CD4-positive, alpha-beta T cell treated with Interleukin-10 for 1 hour (primary cell): ENCODE measurements at places on chromosomes 2 and 18.

DNA sequence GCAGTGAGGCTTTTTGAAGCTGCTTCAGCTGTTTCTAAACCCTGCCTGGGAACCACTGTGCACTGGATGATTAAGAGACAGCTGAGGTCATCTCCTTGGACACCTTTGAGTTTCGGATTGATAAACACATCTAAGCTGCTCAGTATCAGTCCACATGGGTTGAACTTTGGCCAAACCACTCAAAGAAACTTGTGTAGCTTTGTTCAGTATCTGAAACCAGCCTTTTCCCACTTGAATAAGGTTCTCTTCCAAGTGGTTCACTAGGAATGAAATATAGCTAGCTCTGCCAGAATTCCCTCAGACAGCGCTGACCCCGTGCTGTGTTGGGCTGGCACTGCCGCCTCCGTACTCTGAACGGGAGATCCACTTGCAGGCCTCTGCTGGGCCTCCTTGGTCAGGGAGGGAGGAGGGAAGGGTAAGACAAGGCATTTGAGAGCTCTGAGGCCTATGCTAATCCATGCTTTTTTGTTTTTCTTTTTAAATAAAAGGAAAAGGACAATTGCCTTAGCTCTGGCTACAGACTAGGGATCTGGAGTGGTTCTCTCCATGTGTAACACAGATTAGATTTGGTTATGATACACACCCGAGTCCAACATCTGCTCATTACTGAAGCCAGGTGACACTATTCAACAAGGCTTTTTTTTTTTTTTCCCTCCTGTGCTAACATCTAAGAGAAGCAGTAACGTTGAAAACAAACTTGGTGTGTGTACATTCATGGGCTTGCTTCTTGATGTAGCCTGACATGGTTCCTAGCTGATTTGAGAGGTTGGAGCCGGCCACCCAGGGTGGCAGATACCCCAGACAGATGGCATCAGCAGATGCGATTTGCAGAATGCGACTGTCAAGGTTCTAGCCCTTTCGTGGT, 67.7 kb downstream of the NCK2 start:
- no peak for DNase-seq

DNA sequence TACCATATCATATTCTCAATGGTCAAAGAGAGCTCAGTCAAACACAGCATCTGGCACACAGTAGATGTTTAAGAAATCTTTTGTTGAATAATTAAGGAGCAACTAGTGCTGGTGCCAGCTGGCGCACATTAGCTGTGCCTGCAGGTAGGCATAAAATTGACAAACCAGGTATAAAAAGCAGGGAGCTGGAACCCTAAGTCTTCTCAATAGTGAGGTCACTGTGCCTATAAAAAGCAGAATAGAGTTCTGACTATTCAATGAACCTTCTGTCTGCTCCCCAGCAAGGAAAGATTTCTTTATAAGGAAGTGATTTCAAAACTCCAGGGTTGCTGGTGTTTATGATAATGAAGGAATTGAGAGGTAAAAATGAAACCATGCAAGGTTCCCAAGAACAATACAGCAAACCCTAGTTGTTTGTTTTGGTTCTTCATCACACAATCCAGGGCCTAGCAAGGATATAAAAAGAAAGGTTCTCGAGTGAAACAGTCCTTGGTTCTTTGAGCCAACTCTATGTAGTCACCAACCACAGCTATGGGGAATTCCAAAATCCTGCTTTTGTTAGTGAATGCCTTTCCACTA, 76.1 kb downstream of the THADA start:
- no peak for DNase-seq

GRCh38 chr2:175366815-175367214, 185.3 kb upstream of the ATP5MC3 start:
- DNase-seq, result peak; percentile 14

- DNase-seq, result no peak
Observed at GRCh38 chr18:22163416-22164161, 5.8 kb upstream of the GATA6 start.

GRCh38 chr2:193231634-193232033, 1036.9 kb upstream of the TMEFF2 start:
- DNase-seq, result no peak

DNA sequence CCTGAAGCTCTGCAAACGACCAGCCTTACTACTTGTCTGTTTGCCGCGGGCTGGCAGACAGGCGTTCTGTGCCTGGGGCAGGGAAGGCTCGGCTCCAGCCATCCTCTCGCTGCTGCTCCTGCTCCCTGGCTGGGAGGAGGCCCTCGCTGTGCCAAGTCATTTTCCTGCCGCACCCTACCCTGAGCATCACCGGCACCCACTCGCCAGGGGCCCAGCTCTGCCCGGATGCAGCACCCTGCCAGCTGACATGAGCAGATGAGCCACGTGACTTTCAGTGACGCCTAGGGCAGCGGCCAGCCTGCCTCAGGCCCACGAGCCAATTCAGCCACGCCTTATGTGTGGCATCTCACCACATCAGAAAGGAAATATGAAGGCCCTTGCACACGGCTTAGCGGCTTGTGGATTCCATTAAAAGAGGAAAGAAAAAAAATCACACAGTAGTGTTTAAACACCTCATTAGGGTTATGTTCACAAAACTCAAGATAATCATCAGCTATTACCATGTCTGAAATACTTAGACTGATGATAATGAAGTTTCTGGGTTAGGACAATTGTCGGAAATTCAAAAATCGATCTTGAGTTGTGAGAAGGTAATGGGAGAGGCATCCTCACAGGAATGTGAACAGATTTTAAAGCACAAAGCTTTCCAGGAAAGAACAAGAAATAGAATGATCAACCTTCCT, 250.5 kb downstream of the TWIST2 start:
- DNase-seq, result no peak

- no peak for DNase-seq
Observed at GRCh38 chr2:21930226-21930625, 806.5 kb downstream of the TDRD15 start.

- DNase-seq, result no peak
Observed at GRCh38 chr2:223692191-223692947, 90.2 kb upstream of the SCG2 start.

DNA sequence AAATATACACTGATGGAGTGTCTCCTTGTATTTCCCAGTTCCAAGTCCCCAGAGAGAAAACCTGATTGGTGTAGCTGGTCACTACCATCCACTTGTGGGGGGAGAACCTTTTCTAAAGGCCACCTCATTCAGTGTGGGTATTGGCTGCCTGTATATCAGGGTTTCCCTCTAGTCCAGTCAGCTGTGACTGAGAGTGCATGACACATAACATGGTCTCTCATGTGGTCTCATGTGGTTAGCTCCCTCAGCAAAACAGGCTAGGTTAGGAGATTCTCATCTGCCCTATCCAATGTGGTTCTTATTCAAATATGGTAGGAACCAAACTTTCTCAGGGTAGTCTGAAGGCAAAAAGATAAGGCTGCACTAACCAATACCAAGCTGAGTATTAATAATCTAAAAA, 4.1 kb upstream of the GORASP2 start:
- DNase-seq, result no peak

DNA sequence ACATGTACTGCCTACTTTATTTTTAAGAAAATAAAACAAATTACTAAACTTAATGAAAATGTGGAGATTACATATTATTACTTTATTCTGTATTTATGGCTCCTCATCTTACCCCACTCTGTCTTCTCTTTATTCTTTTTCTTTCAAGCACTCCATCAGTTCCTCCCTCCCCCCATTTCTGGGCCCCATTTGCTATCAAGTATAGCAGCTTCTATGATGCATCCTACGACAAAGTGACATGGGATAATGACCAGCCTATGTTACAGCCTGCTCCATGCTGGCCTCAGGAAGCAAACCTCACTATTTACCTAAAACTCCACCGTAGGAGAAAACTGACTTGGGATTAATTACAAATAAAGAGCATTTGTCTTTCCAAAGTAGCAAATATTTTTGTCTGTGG, 58.8 kb downstream of the RND3 start:
- no peak for DNase-seq

DNA sequence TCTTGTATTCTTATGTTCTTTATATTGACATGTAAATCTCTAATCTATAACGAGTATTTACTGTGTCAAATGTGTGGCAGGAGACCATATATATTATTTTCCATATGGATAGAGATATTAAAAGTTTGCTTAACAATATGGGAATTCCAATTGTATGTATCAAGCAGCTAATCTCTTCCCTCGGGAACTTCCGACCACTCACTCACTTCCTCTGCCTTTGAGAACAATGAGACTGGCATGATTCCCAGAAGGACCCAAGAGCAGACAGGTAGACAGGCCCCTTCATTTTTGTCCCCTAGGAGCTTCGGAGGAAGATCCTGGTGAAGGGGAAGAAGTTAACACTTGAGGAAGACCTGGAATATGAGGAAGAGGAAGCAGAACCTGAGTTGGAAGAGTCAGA, 24.1 kb downstream of the PLCD4 start:
- no peak for DNase-seq

DNA sequence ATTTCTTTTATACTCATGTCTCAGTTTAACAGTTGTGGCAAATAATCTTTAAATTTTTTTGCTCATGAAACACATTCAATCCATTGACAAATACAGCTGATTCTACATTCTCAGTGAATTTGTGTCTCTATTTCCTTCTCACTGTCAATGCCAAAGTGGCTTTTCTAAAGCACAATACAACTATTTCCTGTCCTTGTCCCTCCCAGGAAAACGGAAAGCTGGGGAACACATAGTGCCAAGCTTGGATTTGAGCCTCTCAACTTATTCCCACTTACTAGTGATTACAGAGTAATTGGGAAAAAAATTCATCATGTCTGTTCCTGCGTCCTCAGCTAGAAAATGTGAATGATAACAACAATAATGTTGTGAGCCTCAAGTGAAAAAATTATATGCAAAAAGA, 899.7 kb upstream of the CDH2 start:
- no peak for DNase-seq

- DNase-seq, result no peak
Observed at GRCh38 chr2:68027959-68028358, 34.8 kb downstream of the C1D start.

DNA sequence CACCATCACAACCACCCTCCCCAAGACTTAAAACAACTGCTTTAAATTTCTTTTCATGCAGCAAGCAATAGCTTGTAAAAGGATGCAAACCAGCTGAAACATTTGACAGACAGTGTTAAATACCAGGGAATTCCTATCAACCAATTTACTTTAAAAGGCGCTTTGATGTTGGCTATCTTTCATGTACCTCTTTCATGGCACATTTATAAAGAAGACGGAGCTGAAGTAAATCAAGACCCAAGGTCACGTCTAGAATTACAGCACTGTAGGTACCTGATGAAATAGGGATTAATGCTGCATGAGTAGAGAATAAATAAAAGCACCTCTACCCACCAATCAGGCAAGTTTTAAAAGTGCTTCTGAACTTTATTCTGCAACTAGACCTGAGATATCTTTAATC, 78.9 kb downstream of the SRBD1 start:
- DNase-seq, result no peak

GRCh38 chr2:146228466-146229058, 1616.3 kb upstream of the ACVR2A start:
- no peak for DNase-seq

GRCh38 chr2:3396920-3397559, 17.5 kb downstream of the TRAPPC12 start:
- no peak for DNase-seq

- no peak for DNase-seq
Observed at GRCh38 chr18:80163183-80163582, 54.1 kb downstream of the ADNP2 start.

DNA sequence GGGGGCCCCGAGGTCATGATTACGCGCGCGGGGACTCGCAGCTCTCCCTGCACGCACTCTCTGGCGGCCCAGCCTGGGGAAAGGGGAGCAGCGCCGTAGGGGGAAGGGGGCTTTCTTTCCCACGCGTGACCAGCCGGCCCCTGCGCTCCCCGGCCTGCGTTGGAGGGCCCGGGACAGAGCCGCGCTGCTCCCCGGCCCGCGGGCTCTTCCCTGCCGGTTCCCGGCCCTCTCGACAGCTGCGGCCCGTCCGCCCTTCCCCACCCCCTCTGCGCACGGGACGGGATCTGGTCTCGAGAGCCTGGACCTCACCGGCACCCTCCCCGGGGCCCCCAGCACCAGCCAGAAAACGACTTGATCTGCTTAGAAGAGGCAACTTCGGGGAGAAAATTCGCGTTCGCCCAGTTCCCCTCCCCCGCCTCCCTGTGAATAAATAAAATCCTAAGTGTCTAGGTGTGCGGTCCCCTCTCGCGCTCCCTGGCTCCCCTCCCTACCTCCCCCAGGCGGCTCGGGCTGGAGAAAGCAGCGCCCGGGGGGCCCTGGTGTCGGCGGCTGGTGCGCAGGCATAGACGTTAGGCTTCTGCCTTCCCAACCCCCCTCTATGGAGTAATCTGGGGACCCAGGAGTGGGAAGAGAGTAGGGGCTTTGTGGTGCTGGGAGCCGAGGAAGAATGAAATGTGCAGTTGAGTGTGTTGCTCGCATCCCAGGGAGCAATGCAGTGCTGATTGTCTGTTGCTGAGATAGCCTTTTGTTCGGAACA, 803 bp upstream of the FIGN start:
- DNase-seq, result no peak

- DNase-seq, result no peak
Observed at GRCh38 chr2:19673213-19673791, 228.5 kb downstream of the TTC32 start.

- DNase-seq, result no peak
Observed at GRCh38 chr18:48803518-48803917, 147.2 kb downstream of the SMAD7 start.

GRCh38 chr18:50559752-50560680, at the start of gene MAPK4:
TSS of gene MAPK4 (plus strand) at chr18:50560087. CDS start at chr18:50663959, 103,872 bp downstream.
- no peak for DNase-seq

- DNase-seq, result no peak
Observed at GRCh38 chr2:223943135-223943534, 2.0 kb downstream of the WDFY1 start.

- no peak for DNase-seq
Observed at GRCh38 chr2:110796716-110797301, 64.4 kb downstream of the ACOXL start.

GRCh38 chr2:134466141-134466540, 212.3 kb downstream of the MGAT5 start:
- peak; percentile 34 for DNase-seq

DNA sequence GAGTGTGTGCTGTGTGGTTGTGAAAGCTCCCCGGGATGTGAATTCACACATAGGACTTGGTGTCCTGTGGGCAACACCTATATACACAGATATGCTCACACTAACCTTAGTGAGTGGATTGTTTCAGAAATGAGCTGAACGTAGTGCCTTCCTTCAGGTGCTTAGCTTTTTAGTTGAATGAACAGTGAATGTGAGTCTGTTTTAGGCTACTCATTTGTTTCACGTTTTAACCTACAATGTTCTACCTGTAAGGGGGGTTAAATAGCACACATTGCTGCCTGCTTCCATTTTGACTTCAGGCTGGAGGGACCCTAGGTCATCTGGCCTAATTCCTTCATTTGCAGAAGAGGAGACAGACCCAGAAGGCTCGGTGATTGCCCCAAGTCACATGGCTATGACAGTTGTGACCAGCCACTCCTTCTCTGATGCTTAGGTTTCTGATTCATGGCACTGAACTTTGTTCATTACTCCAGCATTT, 1.0 kb downstream of the PLEK start:
- peak; percentile 39 for DNase-seq

GRCh38 chr2:173922760-173923159, 42.4 kb downstream of the SP3 start:
- no peak for DNase-seq
